ENCODE measurements at places on chromosomes 3 and 15. TPM values are rescaled to one million over a fixed set of nuclear protein-coding genes. Genes with fewer than 3 reads are reported as not detected.

TNFAIP8L3 gene
- 0.35 TPM for total RNA-seq

- H3K27ac ChIP-seq, result no peak overlapping the region
- DNase-seq, result no peak
- H3K27me3 ChIP-seq, result no peaks in the 10 kb centered on the region
- H3K4me1 ChIP-seq, result peaks cover 27% of the 10 kb centered on the region
- no peak overlapping the region for H3K4me3 ChIP-seq
- peaks cover 1% of the 10 kb centered on the region for H3K36me3 ChIP-seq
Measured at GRCh38 chr3:159875116-159875515, 113.5 kb upstream of the IL12A start.

MYEF2 gene
- 27.4 TPM for total RNA-seq

GRCh38 chr15:80996247-80996646 lies 4.5 kb upstream of the TLNRD1 start:
- H3K4me1 ChIP-seq, result peaks cover 13% of the 10 kb centered on the region
- no peak overlapping the region for H3K4me3 ChIP-seq
- no peak overlapping the region for H3K27ac ChIP-seq
- no peaks in the 10 kb centered on the region for H3K27me3 ChIP-seq
- DNase-seq, result no peak
- no peaks in the 10 kb centered on the region for H3K36me3 ChIP-seq

DNA sequence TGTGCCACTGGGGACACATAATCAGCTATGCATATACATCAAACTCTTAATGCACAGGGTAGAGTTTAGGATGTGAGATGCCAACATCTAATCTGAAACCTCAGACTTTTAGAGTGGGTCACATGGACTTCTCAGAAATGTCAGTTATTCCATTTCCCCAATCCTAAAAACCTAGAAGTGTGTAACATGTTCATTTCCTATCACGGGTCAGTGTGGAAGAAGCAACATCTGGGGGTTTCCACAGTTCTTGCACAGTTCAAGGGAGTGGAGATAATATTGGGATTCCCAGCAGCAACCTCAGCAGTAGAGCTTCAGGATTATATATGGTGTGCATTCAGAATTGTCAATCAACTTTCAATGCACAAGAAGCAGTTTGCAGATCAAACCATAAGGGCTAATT lies 44.4 kb upstream of the SPRED1 start:
- DNase-seq, result no peak
- H3K27me3 ChIP-seq, result no peaks in the 10 kb centered on the region
- no peak overlapping the region for H3K4me3 ChIP-seq

GRCh38 chr3:46599590-46599989 lies 12.7 kb upstream of the FAM240A start:
- H3K36me3 ChIP-seq, result no peaks in the 10 kb centered on the region
- peak; percentile 42 for DNase-seq
- no peak overlapping the region for H3K27ac ChIP-seq
- no peak overlapping the region for H3K4me3 ChIP-seq

GRCh38 chr15:53762916-53763315 lies 3.5 kb upstream of the WDR72 start:
- peaks cover 28% of the 10 kb centered on the region for H3K27me3 ChIP-seq
- no peaks in the 10 kb centered on the region for H3K36me3 ChIP-seq
- no peak for DNase-seq

DNA sequence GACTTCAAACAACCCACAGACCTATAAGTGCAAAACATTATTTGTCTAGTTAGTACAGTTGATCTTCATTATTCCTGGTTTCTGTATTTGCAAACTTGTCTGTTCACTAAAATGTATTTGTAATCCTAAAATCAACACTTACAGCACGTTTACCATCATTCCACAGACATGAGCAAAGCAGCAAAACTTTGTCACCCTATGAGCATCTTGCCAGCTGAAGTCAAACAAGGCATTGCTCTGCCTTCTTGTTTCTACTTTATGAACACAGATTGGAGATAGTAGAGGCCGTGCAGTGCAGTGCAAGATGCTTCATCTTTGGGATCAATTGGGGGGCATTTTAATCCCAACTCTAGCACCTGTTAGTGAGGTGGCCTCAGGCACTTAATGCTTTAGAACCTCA lies 202.1 kb downstream of the NLGN1 start:
- H3K4me3 ChIP-seq, result no peak overlapping the region
- no peaks in the 10 kb centered on the region for H3K36me3 ChIP-seq
- H3K27ac ChIP-seq, result no peak overlapping the region
- no peaks in the 10 kb centered on the region for H3K4me1 ChIP-seq
- H3K27me3 ChIP-seq, result no peaks in the 10 kb centered on the region

GRCh38 chr3:5729852-5730251 lies 542.3 kb downstream of the EDEM1 start:
- no peaks in the 10 kb centered on the region for H3K36me3 ChIP-seq
- DNase-seq, result no peak
- no peaks in the 10 kb centered on the region for H3K27me3 ChIP-seq
- no peaks in the 10 kb centered on the region for H3K4me1 ChIP-seq

FAM43A gene
- total RNA-seq, result 38.6 TPM

DNA sequence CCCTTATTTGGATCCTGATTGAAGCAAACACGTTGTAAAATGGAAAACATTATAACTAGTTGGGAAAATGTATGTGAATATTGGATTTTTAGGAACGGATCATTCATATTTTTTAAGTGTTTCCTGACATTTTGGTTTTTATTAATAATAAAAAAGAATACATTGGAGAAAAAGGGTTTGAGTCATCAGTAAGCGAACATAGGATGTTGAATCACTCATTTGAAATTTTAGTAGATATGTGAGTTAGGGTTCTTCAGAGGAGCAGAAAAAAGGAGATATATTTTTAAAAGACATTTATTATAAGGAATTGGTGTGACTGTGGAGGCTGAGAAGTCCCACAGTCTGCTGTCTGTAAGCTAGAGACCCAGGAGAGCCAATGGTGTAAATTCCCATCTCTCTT lies 258.5 kb downstream of the PTPRG start:
- H3K27me3 ChIP-seq, result no peaks in the 10 kb centered on the region
- peaks cover 11% of the 10 kb centered on the region for H3K4me1 ChIP-seq
- H3K27ac ChIP-seq, result no peak overlapping the region
- DNase-seq, result no peak
- H3K36me3 ChIP-seq, result no peaks in the 10 kb centered on the region

DNA sequence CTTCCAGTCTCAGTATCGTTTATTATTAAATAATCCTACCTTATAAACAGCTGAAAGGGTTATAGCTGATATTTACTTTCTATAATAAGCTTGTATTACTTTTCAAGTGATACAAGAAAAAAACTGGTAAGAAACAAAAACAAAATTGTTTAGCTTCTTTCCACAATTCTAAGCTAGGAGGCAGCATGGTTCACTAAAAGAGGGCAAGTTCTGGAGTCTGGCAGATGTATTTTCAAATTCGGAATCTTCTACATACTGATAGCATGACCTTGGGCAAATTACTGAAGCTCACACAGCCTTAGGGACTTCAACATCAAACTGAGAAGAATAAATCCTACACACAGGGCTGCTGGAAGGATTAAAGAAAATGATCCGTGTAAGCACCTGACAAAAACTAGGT lies 15.4 kb downstream of the C15orf62 start:
- H3K27ac ChIP-seq, result no peak overlapping the region
- peaks cover 6% of the 10 kb centered on the region for H3K36me3 ChIP-seq
- no peak for DNase-seq
- no peak overlapping the region for H3K4me3 ChIP-seq
- H3K27me3 ChIP-seq, result no peaks in the 10 kb centered on the region
- H3K4me1 ChIP-seq, result peaks cover 22% of the 10 kb centered on the region

NBEAL2 gene
- total RNA-seq, result 14.0 TPM

GATA2 gene
- total RNA-seq, result 0.91 TPM

- no peaks in the 10 kb centered on the region for H3K36me3 ChIP-seq
- peaks cover 9% of the 10 kb centered on the region for H3K27me3 ChIP-seq
- H3K27ac ChIP-seq, result no peak overlapping the region
- H3K4me1 ChIP-seq, result peaks cover 3% of the 10 kb centered on the region
- DNase-seq, result no peak
Measured at GRCh38 chr15:48091522-48091921, 29.3 kb upstream of the SLC24A5 start.

MAGEL2 gene
- total RNA-seq, result 1.5 TPM

CHRNA3 gene
- 0.29 TPM for total RNA-seq

DNA sequence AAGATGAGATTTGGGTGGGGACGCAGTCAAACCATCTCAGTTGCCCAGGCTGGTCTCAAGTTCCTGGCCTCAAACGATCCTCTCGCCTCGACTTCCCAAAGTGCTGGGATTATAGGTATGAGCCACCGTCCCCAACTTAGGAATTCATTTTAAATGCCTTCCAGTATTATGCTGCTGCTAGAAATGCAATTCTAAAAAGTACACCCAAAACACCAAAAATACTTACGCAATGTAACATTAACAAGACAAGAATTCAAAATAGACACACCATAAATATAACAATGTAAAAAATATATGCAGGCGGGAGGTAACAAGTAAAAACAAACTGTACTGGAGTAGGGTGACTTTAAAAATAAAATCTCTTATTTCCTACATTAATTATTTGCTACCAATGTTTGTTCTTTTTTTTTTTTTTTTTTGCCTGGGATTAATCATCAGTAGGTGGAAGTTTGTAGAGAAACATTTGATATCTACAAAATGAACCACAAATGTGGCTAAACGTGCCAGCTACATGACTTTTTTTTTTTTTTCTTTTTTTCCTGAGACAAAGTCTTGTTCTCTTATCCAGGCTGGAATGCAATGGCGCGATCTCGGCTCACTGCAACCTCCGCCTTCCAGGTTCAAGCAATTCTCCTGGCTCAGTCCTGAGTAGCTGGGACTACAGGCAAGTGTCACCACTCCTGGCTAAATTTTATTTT lies 56.8 kb downstream of the SETMAR start:
- no peaks in the 10 kb centered on the region for H3K27me3 ChIP-seq
- no peaks in the 10 kb centered on the region for H3K4me1 ChIP-seq
- no peak overlapping the region for H3K4me3 ChIP-seq
- peaks cover 7% of the 10 kb centered on the region for H3K36me3 ChIP-seq

GRCh38 chr3:171262431-171262830 lies 197.8 kb downstream of the TNIK start:
- H3K4me3 ChIP-seq, result no peak overlapping the region
- no peak for DNase-seq
- no peaks in the 10 kb centered on the region for H3K36me3 ChIP-seq
- H3K27ac ChIP-seq, result no peak overlapping the region

SCAMP5 gene
- total RNA-seq, result 24.1 TPM
